ENCODE measurements at places on chromosomes 16 and 17.

DNA sequence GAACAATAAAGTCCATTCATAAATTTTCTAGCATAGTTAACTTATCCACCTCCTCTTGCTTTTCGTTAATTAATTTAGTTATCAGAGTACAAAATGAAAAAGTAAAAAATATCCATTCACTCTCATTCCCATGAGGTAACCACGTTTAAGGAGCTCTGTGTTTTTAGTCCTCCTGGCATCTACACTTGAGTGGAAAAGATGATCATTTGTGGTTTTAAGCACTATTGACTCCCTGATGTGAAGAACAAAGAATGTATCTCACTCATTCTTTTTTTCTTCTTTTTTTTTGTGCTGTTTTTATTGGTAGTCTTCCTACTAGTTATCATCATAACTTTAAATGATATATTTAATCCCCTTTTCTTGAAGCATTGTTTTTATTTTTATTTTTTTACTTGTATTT is 26.1 kb downstream of the QPRT start:
- DNase-seq, result no peak

DNA sequence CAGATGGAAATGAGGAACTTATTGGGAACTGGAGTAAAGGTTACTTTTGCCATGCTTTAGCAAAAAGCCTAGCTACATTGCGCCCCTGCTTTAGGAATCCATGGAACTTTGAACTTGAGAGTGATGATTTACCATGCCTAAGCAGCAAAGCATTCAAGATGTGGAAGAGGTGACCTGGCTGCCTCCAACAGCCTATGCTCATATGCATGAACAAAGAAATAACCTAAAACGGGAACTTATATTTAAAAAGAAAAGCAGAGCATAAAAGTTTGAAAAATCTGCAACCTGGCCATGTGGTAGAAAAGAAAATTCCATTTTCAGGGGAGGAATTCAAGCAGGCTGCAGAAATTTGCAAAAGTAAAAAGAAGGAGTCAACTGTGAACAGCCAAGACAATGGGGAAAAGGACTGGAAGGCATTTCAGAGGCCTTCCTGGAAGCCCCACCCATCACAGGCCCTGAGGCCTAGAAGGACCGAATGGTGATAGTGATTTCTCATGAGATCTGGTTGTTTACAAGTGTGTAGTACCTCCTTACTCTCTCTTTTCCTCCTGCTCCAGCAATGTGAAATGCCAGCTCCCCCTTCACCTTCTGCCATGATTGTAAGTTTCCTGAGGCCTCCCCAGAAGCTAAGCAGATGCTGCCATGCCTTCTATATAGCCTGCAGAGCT is 48.7 kb downstream of the MRPS23 start:
- DNase-seq, result no peak

DNA sequence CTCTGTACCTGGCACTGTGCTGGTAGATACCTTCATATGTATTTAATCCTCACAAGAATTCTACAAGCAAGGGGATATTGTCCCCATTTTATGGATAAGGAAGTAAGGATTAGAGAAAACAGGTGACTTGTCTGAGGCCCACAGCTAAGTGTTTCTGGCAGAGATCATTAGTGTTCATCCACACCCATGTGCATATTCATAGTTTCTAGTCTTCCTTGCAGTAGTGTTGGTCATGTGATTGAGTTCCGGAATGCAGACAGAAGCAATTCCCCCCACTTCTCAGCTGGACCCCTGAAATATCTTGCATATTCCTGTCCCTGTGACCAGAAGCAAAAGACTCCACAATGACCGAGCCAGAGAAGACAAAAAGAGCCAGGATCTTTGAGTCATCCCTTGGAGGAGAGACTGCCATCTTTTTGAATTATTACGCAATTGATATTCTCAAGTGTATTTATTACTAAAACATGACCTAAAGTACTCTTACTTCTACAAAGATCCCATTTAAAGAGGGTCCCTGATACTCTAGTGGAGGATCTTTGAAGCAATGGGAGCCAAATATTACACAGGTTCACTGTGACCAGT is 43.4 kb downstream of the SOX9 start:
- DNase-seq, result no peak

DNA sequence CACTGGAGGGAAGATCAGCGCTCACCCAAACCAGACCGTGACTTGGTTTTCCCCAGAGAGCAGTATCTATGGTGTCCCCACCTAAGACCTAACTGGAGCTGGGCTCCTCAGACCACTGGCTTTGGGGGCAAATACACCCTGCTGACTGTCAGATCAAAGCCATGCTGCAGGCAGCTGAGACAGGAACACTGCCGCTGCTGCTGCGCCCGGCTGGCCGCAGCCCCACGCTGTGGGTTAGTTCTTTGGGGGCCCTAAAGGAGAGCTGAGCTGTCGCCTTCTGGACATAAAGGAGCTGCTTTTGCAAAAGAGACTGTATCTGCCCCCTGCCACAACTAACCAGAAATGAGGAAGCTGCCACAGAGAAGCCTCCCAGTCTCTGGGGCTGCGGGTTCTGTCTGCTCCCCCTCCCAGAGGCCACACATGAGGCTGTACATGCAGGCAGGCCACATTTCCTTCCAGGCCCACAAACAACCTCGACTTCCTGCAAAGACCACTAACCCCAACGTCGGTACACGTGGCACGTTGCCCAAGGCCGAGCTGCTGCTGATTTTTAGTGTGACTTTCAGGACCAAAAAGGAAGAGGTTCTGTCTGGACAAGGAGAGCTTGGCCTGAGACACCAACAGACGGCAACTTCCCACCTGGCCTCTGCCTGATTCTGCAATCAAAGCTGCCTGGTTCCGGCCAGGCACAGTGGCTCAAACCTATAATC is 18.2 kb upstream of the ABR start:
- peak; percentile 100 for DNase-seq

GRCh38 chr17:31808521-31809050 is 50.5 kb downstream of the COPRS start:
- DNase-seq, result no peak

- no peak for DNase-seq
Measured at GRCh38 chr17:68197997-68198930, 49.6 kb upstream of the AMZ2 start.

DNA sequence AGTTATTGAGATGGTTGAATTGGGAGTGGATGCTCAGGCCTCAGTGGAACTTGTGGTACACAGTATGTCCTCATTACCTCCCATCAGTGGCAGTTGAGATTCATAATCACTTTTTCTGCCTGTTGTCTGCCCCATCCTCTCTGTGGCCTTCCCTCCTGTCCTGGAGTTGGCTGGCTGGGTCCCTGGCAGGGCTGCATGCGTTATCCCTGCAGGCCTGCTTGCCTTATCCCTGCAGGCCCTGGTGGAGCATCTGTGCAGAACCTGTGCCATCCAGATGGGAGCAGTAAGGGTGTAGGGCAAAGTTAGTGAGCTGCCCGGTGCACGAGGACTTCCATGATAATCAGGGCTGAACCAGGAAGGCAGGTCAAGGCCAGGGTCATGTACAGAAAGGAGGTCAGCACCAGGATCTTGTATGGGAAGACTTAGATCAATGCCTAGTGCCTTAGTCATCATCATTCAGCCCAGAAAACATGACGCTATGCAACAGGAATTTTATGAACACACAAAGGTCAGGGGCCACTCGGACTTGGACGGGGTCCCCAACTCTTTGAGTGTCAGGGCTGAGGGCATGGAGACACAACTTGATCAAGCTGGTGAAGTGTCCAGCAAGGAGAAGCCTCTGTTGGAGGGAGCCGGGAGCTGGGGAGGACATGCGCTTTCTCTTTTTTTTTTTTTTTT is 47.2 kb downstream of the ABCC1 start:
- DNase-seq, result no peak

GRCh38 chr16:27326738-27327585 is 13.2 kb downstream of the IL4R start:
- DNase-seq, result peak; percentile 88

- peak; percentile 65 for DNase-seq
Measured at GRCh38 chr17:17672453-17673368, 8.5 kb upstream of the RAI1 start.

- DNase-seq, result no peak
Measured at GRCh38 chr16:27108826-27109665, 42.3 kb downstream of the C16orf82 start.

DNA sequence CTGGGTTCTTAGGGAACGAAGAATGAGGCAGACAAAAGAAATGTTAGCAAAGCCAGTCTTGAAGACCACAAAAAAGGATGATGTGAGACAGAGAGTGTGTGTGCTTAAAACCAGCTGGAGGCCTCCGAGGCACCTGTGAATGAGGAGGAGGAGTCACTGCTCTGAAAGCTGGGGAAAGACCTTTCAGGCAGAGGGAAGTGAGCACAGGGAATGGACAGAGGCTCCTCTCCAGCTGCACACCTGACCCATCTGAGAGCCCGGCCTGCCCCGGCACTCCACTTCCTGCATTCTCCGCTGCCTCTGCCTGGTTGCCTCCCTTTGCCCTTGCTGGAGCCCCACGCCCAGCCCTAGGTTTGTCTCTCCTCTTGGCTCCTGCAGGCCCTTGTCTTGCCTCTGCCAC is 55.2 kb upstream of the SREBF1 start:
- DNase-seq, result no peak
